ENCODE measurements at places on chromosomes 7 and 10.

DNA sequence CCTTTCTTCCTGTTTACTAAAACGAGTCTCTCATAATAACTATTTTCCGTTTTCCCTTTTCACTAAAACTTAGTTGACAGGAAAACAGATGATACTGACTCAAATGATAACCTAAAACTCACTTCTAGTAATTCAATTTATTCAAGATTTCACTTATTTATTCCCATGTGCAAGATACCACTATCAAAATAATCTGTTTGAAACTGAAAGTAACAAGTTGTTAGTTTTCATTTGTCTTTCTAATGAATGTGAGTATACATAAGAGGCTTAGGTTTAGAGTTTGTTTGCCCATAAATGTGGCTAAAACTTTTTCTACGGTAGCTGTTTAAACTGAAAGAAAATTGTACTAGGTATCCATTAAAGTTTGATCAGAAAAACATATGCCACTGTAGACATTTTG, 314.9 kb upstream of the STEAP1 start:
- no peaks in the 10 kb centered on the region for H3K36me3 ChIP-seq
- H3K4me1 ChIP-seq: no peaks in the 10 kb centered on the region
- H3K27ac ChIP-seq: no peak overlapping the region
- no peak overlapping the region for H3K4me3 ChIP-seq
- DNase-seq: no peak

DNA sequence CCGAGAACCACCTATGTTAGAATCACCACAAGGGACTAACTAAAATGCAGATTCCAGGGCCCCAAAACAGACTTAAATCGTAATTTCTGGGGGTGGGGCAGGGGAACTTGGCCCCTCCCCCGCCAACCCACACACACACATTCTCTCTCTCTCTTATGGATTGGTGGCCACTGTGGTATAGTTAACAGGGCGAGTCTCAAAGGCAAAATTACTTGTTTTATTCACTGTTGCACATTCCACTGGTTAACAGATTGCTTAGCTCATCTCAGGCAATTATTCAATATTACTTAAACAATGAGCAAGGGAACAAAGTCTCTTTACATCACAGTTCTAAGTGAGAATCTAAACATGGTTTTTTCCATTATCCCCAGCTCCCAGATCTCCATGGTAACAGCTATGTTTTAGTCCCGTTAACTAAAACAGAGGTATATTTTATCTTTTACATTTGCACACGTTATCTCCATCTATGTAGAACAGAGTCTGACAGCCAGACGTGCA, 38.5 kb downstream of the IGF2BP3 start:
- DNase-seq: no peak
- no peak overlapping the region for H3K4me3 ChIP-seq
- H3K27ac ChIP-seq: no peak overlapping the region
- H3K27me3 ChIP-seq: no peaks in the 10 kb centered on the region

- H3K36me3 ChIP-seq: no peaks in the 10 kb centered on the region
- peak; percentile 96 for DNase-seq
- peak overlapping the region; percentile 77 for H3K4me3 ChIP-seq
- peak overlapping the region; percentile 60 for H3K27ac ChIP-seq
- H3K27me3 ChIP-seq: peaks cover 6% of the 10 kb centered on the region
Observed at GRCh38 chr7:101814991-101815825, 2.2 kb upstream of the CUX1 start.

DNA sequence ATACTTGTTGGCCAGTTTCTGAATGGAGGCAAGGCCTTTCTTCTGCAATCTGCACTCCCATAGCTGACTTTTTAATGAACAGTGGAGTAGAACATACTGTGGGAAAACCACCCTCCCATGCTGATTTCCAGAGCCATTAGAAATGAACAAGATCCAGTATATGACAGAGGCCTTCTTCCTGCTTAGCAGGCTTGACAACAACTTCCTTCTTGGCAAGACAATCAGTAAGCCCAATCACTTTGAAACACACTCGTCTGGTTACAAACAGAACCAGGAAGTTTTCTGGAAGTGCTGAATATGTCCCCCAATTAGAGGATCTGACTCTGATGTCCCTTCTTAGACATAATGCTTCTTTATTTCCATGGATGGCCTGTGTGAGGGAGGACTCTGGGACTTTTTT, 103.4 kb downstream of the SAMD9 start:
- no peak overlapping the region for H3K4me3 ChIP-seq
- H3K27ac ChIP-seq: peak overlapping the region; percentile 82
- DNase-seq: no peak
- H3K27me3 ChIP-seq: no peaks in the 10 kb centered on the region
- no peaks in the 10 kb centered on the region for H3K36me3 ChIP-seq
- H3K4me1 ChIP-seq: peaks cover 31% of the 10 kb centered on the region

GRCh38 chr7:146129296-146129695, 12.7 kb downstream of the CNTNAP2 start:
- H3K27ac ChIP-seq: no peak overlapping the region
- H3K4me3 ChIP-seq: no peak overlapping the region
- no peaks in the 10 kb centered on the region for H3K36me3 ChIP-seq
- H3K4me1 ChIP-seq: no peaks in the 10 kb centered on the region

- no peaks in the 10 kb centered on the region for H3K27me3 ChIP-seq
- peak overlapping the region; percentile 2 for H3K4me3 ChIP-seq
- peaks cover 28% of the 10 kb centered on the region for H3K4me1 ChIP-seq
Observed at GRCh38 chr10:14478604-14479003, 147.9 kb upstream of the FRMD4A start.

DNA sequence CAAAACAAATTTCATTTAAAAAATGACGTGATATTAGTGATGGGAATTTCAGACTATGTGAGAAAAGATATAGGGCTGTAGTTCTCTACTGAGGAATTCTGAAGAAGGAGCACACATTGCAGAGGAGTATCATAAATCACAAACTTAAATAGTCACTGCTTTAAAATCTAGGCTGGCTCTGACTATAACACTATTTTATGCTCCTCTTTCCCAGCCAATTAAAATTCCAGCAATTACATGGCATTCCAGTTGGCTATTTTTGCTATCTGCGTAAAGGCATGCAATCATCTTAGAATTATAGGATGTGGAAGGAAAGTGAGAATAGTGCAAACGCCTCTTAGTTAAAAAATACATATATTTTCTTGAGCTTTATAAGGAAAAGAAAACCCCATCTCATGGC, 123.1 kb downstream of the GNAI1 start:
- DNase-seq: no peak
- no peaks in the 10 kb centered on the region for H3K27me3 ChIP-seq
- H3K27ac ChIP-seq: no peak overlapping the region
- H3K4me1 ChIP-seq: no peaks in the 10 kb centered on the region
- H3K4me3 ChIP-seq: no peak overlapping the region

DNA sequence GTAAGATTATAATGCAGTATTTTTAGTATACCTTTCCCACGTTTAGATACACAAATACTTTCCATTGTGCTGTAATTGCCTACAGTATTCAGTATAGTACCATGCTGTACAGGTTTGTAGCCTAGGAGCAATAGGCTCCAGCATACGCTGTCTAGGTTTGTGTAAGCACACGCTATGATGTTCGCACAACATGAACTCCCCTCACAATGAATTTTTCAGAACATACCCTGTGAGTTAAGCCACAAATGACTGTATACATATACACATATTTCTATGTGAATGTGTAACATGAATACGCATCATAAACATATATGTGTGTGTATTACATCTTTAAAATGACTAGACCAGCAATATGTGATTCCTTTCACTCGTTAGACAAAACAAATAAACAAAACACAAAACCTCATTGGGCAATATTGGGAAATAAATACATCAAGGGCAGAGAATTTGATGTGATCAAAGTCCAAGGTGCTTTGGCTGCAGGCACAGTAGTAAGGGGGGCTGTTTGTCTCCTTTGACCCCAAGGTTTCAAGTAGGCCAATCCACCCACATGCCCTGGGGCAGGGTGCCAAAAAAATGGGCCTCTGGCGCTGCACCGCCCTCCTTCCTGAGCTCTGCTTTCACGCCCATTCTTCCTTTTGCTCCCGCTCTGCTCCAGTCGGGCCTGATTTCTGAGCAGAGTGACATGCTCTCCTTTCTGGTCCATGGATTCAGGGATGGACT, 33.9 kb downstream of the CHN2 start:
- H3K27ac ChIP-seq: no peak overlapping the region
- peaks cover 15% of the 10 kb centered on the region for H3K27me3 ChIP-seq
- no peak for DNase-seq
- H3K4me1 ChIP-seq: no peaks in the 10 kb centered on the region

DNA sequence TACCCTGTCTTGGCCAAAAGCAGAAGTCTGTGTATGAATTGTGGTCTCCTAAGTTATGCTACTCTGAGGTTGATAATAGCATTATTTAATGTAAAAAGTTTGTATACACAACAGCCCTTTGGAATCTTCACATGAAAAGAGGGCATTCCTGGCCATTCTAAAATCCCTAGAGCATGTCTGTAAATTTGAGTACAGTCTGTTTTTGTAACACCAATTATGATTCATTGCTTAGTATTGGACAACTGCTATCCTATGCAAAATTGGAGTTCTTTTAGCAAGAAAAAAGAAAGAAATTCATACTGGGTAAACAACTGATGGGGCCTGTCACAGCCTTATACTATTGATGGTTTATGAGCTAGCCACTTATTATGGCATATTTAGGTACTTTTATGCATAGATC, 10.2 kb downstream of the CUTC start:
- H3K4me3 ChIP-seq: no peak overlapping the region
- peaks cover 28% of the 10 kb centered on the region for H3K4me1 ChIP-seq
- peak overlapping the region; percentile 81 for H3K27ac ChIP-seq
- no peak for DNase-seq

GRCh38 chr7:26385240-26385639, 93.6 kb downstream of the SNX10 start:
- H3K4me1 ChIP-seq: no peaks in the 10 kb centered on the region
- DNase-seq: no peak

DNA sequence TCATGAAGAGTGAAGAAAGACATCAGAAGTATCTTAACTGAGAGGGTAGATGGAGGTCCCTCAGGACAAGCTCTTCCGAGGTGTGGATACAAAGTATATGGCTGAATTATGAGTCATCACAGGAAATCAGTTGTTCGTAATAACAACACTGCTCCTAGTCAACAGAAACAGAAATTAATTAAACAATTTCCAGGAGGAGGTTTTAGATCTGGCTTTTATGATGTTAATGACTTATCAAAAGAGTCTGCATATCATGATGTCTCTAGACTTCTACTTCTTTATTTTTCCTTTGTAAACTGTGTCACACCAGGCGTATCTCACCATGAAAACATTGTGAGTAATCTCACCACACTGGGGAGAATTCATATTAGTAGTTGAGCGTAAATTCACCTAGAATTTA, 31.2 kb downstream of the OSBPL3 start:
- H3K4me1 ChIP-seq: peaks cover 15% of the 10 kb centered on the region
- H3K27ac ChIP-seq: no peak overlapping the region
- H3K27me3 ChIP-seq: no peaks in the 10 kb centered on the region
- no peaks in the 10 kb centered on the region for H3K36me3 ChIP-seq

DNA sequence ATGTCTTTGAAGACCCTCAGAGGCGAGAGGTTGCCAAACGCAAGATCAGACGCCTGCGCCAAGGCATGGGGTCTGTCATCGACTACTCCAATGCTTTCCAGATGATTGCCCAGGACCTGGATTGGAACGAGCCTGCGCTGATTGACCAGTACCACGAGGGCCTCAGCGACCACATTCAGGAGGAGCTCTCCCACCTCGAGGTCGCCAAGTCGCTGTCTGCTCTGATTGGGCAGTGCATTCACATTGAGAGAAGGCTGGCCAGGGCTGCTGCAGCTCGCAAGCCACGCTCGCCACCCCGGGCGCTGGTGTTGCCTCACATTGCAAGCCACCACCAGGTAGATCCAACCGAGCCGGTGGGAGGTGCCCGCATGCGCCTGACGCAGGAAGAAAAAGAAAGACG, 8.1 kb upstream of the SGCE start:
- DNase-seq: no peak
- H3K36me3 ChIP-seq: no peaks in the 10 kb centered on the region
- no peak overlapping the region for H3K27ac ChIP-seq
- no peaks in the 10 kb centered on the region for H3K4me1 ChIP-seq

- no peaks in the 10 kb centered on the region for H3K27me3 ChIP-seq
- H3K36me3 ChIP-seq: no peaks in the 10 kb centered on the region
- no peaks in the 10 kb centered on the region for H3K4me1 ChIP-seq
- no peak overlapping the region for H3K27ac ChIP-seq
Observed at GRCh38 chr10:7318836-7319235, 92.0 kb downstream of the SFMBT2 start.

DNA sequence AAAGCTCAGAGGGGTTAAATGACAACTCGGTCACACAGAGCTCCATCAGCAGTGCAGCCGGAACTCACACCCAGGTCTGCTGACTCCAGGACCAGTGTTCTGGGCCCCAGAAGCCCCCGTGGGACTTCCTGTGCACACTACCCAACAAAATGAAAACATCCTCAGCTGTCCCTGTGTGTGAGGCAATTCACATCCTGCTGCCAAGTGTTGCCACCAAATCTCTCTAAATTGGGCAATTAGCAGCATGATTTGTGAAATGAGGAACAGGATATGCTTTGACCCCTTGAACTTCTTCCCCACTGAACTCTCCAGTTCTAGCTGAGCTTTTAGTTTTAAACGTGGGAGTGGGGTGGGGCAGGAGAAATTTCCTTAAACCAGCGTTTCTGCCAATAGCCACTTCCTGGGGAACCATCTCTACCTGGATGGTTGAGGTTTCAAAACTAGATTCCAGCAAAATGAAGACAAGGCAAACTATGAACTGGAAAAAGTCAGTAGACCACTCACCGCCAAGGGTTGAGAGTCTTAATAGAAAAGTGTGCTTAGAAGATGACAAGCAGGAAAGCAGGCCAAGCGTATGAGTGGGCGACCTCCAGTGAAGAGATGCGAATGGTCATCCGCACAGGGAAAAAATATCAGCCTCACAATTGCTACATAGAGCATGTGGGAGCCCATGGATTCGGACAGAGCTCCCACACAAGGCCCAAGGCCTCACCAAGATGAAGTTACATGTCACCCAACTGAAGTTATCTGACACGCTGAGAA, 51.9 kb upstream of the CHST15 start:
- peak; percentile 64 for DNase-seq
- H3K27me3 ChIP-seq: no peaks in the 10 kb centered on the region
- H3K4me1 ChIP-seq: peaks cover 10% of the 10 kb centered on the region

GRCh38 chr10:112393341-112393740, 19.4 kb downstream of the ACSL5 start:
- H3K4me1 ChIP-seq: no peaks in the 10 kb centered on the region
- H3K4me3 ChIP-seq: no peak overlapping the region
- no peak overlapping the region for H3K27ac ChIP-seq
- no peak for DNase-seq
- H3K36me3 ChIP-seq: no peaks in the 10 kb centered on the region
- H3K27me3 ChIP-seq: peaks cover 17% of the 10 kb centered on the region

DNA sequence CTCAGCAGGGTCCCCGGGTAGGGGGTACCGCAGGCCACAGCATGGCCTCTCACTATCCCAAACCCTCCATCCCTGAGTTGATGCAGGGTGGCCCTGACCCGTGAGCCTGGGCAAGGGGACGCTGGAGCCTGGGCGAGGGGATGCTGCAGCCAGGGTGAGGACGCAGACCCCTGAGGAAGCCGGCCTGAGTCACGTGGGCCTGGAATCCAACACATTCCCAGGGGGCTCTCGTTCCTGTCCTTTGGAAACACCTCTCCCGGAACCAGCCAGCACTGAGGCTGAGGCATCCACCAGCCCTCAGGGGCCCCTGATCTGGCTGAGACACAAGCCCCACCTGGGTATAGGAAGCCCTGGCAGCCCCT, 61.5 kb upstream of the NKX6-2 start:
- no peaks in the 10 kb centered on the region for H3K36me3 ChIP-seq
- no peak overlapping the region for H3K27ac ChIP-seq
- peaks cover 13% of the 10 kb centered on the region for H3K27me3 ChIP-seq
